Trophoblast cell (in vitro differentiated cells and primary cell): ENCODE measurements at places on chromosomes 13 and 19.

DNA sequence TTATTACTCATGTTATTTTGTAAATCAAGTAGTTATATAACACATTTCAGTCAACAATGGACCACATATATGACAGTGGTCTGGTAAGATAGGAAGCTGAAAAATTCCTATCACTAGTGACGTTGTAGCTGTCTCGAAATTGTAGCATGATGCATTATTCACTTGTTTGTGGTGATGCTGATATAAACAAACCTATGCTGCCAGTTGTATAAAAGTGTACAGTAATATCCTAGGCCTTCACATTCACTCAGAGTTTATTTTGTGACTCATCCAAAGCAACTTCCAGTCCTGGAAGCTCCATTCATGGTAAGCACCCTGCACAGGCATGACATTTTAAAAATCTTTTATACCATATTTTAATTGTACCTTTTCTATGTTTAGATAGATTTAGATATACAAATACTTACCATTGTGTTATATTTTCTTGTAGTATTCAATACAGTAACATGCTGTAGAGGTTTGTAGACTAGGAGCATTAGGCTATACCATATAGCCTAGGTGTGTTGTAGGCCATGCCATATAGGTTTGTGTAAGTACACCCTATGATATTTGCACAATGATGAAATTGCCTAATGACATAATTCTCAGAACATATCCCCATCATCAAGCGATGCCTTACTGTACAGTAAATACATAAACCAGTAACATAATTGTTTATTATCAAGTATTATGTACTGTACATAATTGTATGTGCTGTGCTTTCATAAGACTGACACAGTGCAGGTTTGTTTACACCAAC is 49.3 kb downstream of the IFT88 start:
- H3K4me3 ChIP-seq: no peak overlapping the region
- H3K4me1 ChIP-seq: no peaks in the 10 kb centered on the region
- no peaks in the 10 kb centered on the region for H3K36me3 ChIP-seq

GRCh38 chr13:46831588-46832194 is 34.7 kb upstream of the ESD start:
- H3K4me1 ChIP-seq: no peaks in the 10 kb centered on the region
- DNase-seq: peak; percentile 65
- H3K4me3 ChIP-seq: no peak overlapping the region
- no peaks in the 10 kb centered on the region for H3K36me3 ChIP-seq

GRCh38 chr13:76733671-76734070 is 152.5 kb downstream of the KCTD12 start:
- no peaks in the 10 kb centered on the region for H3K36me3 ChIP-seq
- DNase-seq: no peak
- H3K4me3 ChIP-seq: no peak overlapping the region
- H3K4me1 ChIP-seq: no peaks in the 10 kb centered on the region

DNA sequence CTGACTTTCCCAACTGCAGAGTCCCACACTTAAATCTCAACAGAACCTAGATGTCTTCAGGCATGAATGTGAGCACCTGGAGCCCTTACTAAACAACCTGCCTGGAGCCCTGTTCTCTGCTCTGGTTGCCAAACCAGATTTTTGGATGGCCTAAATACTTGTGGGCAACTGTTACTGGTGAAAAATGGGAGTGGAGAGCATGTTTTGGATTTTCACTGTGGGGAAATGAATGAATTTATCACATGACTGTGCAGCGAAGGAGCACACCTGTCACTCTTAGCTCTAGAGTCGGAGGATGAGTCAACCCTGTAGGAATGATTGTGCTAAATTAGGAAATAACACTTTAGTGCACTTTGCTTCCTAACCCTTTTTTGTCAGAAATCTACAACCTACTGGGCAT is 30.3 kb downstream of the SHISA2 start:
- DNase-seq: peak; percentile 99
- H3K4me3 ChIP-seq: no peak overlapping the region
- H3K27ac ChIP-seq: no peak overlapping the region
- H3K4me1 ChIP-seq: peaks cover 21% of the 10 kb centered on the region

DNA sequence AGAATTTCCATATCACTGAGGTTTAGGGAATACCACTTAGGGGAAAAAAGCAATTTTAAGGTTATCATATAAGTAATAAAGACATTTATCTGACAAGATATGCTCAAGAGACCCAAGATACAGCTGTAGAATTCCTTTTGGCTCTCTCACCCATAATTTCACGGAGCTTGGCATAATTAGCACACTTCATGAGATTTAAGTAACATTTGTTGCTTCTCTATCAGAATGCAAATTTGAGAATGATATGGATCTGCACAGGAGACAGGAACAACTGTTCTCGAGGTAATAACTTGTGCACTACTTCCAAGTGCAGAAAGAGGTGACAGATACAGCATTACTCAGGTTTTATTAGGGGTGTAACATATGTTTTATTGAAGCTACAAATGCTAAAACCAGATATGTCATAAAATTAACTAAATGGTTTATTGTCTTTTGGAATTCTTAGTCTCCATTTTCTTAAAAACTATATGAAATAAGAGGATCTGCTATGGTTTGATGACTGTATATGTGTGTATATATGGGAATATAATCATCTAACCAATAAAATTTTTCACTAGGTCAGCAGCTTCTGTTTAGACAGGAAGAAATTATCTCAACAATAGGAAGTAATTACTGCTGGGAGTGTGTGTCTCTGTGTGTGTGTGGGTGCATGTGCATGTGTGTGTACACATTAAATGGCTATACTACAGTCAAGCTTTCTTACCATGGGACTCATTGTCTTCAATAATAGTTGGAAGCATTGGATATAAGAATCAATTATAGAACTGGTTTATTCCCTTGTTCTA is 401.3 kb downstream of the PCDH17 start:
- H3K27me3 ChIP-seq: no peaks in the 10 kb centered on the region
- no peaks in the 10 kb centered on the region for H3K4me1 ChIP-seq
- no peak overlapping the region for H3K27ac ChIP-seq
- H3K4me3 ChIP-seq: no peak overlapping the region
- H3K36me3 ChIP-seq: no peaks in the 10 kb centered on the region

DNA sequence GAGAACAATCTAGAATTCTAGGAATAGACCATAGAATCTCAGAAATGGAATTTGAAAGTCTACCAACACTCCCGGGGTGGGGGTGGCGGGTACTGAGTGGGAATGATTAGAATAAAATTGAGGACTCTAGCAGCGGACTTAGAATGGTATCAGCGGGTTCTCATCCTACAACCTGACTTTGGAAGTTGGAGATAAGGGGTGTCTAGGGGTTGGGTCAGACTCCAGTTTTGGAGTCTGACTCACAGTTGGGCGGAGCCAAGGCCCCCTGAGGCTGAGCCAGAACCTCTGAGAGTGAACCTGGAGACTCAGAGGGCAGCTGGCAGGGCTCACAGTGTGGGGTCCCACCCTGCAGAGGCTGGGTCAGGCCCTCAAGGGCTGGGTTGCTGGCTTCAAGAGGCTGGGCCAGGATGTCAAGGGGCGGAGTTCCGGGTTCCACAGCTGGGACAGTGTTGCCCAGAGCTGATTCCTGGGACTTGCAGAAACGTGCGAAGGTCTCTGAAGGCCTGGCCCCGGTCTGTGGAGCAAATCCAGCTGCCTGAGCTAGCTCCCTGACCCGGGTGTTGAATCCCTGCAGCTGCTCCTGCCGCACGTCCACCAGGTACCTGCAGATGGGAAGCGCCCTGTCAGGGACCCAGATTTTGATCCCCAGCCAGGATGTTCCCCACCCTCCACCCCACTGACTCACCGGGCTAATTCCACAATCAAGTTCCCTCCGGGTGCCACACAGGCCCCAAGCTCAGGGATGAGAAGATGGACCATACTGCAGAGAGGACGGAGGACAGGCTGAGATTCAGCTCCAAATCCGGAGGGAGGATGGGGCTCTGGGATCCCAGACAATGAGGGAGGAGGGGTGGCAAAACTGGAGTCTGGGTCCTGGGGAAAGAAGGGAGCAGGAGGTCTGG is 1.6 kb upstream of the TNNI3 start:
- peaks cover 22% of the 10 kb centered on the region for H3K27me3 ChIP-seq
- no peak overlapping the region for H3K4me3 ChIP-seq
- no peaks in the 10 kb centered on the region for H3K4me1 ChIP-seq
- no peak for DNase-seq

GRCh38 chr13:31998131-31998530 is 33.4 kb upstream of the FRY start:
- no peak overlapping the region for H3K27ac ChIP-seq
- H3K36me3 ChIP-seq: no peaks in the 10 kb centered on the region
- peak; percentile 86 for DNase-seq
- H3K27me3 ChIP-seq: no peaks in the 10 kb centered on the region
- peaks cover 8% of the 10 kb centered on the region for H3K4me1 ChIP-seq

DNA sequence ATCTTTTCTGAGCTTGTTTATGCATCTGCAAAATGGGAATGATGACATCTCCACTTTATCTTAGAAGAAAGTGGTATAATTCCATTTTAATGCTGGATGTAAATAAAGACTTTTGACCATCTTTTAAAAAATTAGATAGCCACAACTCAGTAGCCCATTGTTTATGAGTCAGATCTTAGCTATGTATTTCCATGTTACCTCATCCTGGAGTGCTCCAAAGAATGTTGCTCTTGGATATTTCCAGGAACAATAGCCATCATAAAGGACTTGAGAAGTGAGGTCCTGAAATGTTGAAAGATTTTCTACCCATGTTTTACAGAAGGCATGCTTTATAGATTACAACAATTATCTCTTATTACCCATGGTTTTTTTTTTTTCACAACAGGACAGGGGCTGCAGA is 229.3 kb upstream of the EDNRB start:
- no peaks in the 10 kb centered on the region for H3K4me1 ChIP-seq
- no peak overlapping the region for H3K27ac ChIP-seq
- H3K27me3 ChIP-seq: no peaks in the 10 kb centered on the region
- H3K4me3 ChIP-seq: no peak overlapping the region
- DNase-seq: peak; percentile 91
- no peaks in the 10 kb centered on the region for H3K36me3 ChIP-seq

GRCh38 chr19:5035105-5035761 is 66.3 kb downstream of the KDM4B start:
- no peak overlapping the region for H3K4me3 ChIP-seq
- peaks cover 4% of the 10 kb centered on the region for H3K4me1 ChIP-seq
- no peaks in the 10 kb centered on the region for H3K27me3 ChIP-seq
- no peak for DNase-seq
- no peak overlapping the region for H3K27ac ChIP-seq

- H3K27ac ChIP-seq: no peak overlapping the region
- no peak overlapping the region for H3K4me3 ChIP-seq
- H3K27me3 ChIP-seq: no peaks in the 10 kb centered on the region
- no peak for DNase-seq
These were observed 57.7 kb downstream of the POLR1D start for GRCh38 chr13:27679396-27679795.

DNA sequence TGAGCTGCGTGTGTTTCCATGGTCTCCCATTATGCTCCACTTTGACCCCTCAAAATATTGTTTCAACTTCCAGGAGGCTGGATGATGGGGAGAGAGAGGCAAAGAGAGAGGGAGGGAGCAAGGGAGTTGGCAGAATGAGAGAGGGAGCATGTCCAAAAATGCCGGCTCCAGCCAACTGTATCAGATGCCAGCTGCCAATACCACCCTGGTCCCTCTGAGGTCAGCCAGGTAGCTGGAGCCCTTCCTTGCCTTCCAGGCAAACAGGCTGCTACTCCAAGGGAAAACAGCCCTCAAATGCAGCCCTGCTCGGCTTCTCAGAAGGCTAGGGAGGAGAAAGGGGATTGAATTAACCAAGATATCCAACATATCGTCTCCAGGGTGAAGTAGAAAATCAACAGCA is 440.0 kb downstream of the TSHZ3 start:
- H3K36me3 ChIP-seq: no peaks in the 10 kb centered on the region
- no peaks in the 10 kb centered on the region for H3K27me3 ChIP-seq
- no peak overlapping the region for H3K27ac ChIP-seq
- no peak for DNase-seq
- no peaks in the 10 kb centered on the region for H3K4me1 ChIP-seq

DNA sequence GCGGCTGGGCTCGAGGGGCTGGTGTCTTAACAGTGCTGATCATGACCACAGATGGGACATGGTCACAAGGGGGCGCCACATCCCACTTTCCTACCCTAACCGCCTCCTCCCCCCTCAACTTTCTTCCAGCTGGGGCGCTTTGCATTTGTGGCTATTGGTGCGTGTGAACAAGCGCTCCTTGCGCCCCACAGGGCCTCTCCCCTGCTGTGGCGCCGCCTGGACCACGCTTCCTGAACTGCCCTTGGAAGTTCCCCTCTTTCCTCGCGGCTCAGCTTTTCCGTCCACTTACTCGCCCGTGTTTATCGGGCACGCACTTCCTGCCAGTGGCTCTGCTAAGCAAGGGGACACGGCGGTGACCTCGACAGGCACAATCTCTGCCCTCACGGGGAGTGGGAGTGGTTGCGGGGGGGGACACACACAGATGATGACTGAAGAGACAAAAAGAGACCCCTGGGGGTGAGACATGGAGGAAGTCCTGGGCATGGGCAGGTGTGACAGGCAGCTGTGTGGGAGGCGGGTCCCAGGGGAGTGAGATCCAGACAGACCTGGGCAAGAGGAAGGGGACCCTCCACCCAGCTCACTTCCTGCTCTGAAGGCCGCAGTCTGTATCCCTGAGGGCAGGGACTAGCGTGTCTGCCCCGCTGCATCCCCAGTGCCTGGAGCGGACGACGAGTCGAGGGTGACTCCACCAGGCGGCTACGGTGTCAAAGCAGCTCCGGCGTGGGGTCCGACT is 40.3 kb downstream of the ZNF787 start:
- H3K36me3 ChIP-seq: peaks cover 1% of the 10 kb centered on the region
- H3K4me1 ChIP-seq: peaks cover 8% of the 10 kb centered on the region
- H3K4me3 ChIP-seq: peak overlapping the region; percentile 68

GRCh38 chr19:31804668-31805067 is 455.4 kb upstream of the TSHZ3 start:
- no peaks in the 10 kb centered on the region for H3K27me3 ChIP-seq
- DNase-seq: no peak
- no peak overlapping the region for H3K4me3 ChIP-seq
- no peaks in the 10 kb centered on the region for H3K36me3 ChIP-seq
- H3K4me1 ChIP-seq: no peaks in the 10 kb centered on the region
- H3K27ac ChIP-seq: no peak overlapping the region

DNA sequence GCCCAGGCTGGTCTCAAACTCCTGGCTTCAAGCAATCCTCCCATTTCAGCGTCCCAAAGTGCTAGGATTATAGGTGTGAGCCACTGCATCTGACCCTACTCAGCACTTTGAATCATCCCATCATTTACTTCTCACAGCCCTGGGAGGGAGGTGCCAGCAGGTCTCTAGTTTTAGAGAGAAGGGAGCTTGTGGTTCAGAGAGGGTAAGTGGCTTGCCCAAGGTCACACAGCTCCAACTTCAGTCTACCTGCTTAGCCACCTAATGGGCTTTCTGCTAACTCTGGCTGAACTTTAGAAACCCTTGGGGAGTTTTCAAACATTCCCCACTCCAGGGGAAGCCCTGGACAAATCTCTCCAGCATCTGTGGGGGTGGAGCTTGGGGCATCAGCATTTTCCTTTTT is 18.3 kb downstream of the CACNA1A start:
- no peaks in the 10 kb centered on the region for H3K27me3 ChIP-seq
- no peak overlapping the region for H3K27ac ChIP-seq
- H3K4me3 ChIP-seq: no peak overlapping the region
- no peak for DNase-seq

GRCh38 chr19:3556423-3556977 is 886 bp downstream of the MFSD12 start:
- peak; percentile 28 for DNase-seq
- H3K4me1 ChIP-seq: peaks cover 26% of the 10 kb centered on the region
- peaks cover 5% of the 10 kb centered on the region for H3K36me3 ChIP-seq
- H3K27me3 ChIP-seq: no peaks in the 10 kb centered on the region
